Ureter (tissue), 1 donor: ENCODE measurements at places on chromosomes 12 and 14. TPM values are rescaled to one million over a fixed set of nuclear protein-coding genes. Genes with fewer than 3 reads are reported as not detected.

The LBHD2 gene
- not detected for total RNA-seq

The CLEC6A gene
- not detected for total RNA-seq

DNA sequence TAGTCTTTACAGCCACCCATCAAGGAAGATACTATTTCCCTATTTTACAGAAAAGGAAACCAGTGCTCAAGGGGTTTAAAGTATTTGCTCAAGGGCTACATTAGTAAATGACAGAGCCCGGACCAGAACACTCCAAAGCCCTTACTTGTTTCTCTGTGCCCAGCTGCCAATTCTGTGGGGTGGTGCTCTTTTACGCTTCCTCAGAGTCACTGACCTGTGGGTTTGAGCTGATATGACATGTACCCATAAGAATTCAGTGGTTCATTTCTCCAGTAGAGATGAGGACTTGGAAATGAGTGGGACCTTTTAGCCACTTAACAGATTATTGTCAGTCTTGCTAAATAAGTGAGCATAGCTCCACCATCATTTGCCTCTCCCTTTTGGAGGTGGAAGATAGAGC lies 37.4 kb upstream of the NKX2-8 start:
- no peak for DNase-seq

DNA sequence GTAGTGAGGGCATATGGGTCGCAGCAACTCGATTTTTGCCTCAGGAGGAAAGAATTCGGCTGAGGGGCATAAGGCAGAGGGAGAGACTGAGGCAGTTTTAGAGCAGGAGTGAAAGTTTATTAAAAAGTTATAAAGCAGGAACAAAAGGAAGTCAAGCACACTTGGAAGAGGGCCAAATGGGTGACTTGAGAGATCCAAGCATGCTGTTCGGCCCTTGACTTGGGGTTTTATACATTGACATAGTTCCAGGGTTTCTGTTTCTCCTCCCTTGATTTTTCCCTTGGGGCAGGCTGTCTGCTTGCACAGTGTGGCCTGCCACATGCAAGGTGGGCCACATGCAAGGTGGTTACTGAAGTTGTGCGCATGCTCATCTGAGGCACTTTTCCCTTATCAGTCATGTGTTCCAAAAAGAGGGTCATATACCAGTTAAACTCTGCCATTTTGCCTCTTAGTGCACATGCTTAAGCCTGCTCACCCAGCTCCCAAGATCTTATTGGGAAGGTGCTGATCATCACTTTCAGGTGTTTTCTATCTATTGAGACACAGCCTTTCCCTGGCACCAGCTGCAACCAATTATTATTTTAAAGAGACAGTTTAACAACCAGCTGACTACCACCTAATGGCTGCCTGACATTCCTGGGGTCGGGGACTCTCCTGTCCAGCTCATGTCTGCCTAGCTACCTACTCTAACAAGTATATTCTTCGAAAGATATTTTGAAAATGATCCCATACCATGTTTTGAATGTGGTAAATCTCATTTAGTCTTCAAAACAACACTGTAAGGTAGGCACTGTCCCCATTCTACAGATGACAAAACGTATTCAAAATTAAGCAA lies 19.9 kb downstream of the PTGER2 start:
- DNase-seq = no peak
